ENCODE measurements at places on chromosomes 2 and 18. TPM values are rescaled to one million over a fixed set of nuclear protein-coding genes. Genes with fewer than 3 reads are reported as not detected.

CD302 gene
- 11.6 TPM for total RNA-seq

SULT1C2 gene
- not detected for total RNA-seq

SERPINB10 gene
- total RNA-seq: not detected

EGR4 gene
- not detected for total RNA-seq

SALL3 gene
- total RNA-seq: not detected

DYNAP gene
- not detected for total RNA-seq

PAX8 gene
- 0.16 TPM for total RNA-seq

GALR1 gene
- total RNA-seq: not detected

NT5C1B gene
- total RNA-seq: not detected

RNF149 gene
- 43.9 TPM for total RNA-seq

BCL11A gene
- 1.1 TPM for total RNA-seq

All from bladder microvascular endothelial cell (primary cell).